Activated CD8-positive, alpha-beta memory T cell treated with anti-CD3 and anti-CD28 coated beads for 1 hour (primary cell): ENCODE measurements at places on chromosomes 11 and 22.

DNA sequence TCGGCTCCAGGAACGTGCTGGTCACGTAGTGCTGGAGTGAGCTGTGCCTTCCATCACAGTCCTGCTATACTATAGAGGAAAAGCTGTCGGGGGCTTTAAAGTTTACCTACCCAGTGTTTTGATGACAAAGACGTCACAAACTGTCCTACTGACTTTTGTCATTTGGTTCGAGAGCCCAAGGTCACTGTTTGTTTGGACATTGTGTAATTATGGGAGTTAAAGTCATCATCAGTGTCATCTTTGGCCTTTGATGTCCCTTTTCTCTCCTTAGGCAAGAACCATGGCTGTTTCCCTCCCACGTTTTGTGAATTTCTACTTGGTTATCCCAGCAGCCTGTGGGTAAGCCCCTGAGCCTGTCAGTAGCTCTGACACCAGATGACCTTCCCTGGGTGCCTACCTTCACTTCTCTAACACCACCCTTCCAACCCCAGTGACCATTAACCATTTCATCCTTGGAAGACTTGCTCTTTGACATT is 59.3 kb downstream of the SLC1A2 start:
- DNase-seq: no peak

- DNase-seq: no peak
Measured at GRCh38 chr11:23226331-23227077, 366.2 kb upstream of the CCDC179 start.

GRCh38 chr11:119258983-119259382 is 52.8 kb downstream of the CBL start:
- no peak for DNase-seq

GRCh38 chr11:107707215-107707671 is 4.6 kb downstream of the SLN start:
- no peak for DNase-seq

DNA sequence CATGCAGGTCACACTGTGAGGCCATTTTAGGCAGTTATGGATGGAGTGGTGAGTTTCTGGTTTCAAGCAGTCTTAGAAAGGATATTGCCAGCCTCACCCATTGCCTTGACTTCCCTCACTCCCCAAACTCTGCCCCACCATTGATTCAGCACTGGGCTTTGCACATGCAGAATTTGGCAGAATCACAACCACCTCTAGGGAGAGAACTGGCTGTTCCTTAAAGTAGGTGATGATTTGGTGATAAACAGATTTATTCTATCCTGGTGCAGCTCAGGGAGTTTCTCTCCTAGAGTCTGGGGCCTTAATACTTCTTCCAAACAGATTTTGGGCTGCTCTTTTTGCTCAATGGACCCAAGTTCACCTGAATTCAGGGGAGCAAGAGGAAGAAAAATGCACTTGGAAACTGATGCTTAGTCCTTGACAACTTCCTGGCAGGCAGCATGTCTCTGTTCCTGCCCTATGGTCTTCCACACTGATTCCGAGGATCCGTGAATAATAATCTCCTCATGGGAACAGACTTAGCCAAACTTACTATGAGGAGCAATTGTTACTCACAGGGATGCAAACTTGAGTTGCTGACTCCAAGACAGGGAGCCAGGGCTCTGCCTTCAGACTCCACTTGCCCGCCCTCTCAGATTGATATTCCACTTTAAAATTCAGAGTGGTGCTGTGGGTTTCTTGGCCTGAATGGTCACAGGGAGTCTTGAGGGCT is 129.7 kb upstream of the PARVA start:
- DNase-seq: no peak

- no peak for DNase-seq
Measured at GRCh38 chr11:3165916-3166267, 782 bp upstream of the OSBPL5 start.
